ENCODE measurements at places on chromosomes 4 and X.

- DNase-seq: no peak
Measured at GRCh38 chrX:10108288-10108687, 48.5 kb upstream of the CLCN4 start.

DNA sequence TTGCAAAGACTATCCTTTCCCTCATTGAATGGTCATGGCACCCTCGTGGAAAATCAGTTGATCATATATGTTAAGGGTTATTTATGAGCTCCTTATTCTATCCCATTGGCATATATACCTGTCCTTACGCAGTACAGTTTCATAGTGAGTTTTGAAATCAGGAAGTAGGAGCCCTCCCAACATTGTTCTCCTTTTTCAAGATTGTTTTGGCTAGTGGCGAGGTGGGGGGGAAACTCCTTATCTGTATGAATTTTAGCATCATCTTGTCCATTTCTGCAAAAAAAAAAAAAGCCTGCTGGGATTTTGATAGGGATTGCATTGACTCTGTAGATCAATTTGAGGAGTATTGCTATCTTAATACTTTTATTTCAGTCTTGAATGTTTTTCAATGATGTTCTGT, 2.5 kb upstream of the USP9X start:
- DNase-seq: no peak

GRCh38 chr4:150363721-150364688, 217.9 kb upstream of the MAB21L2 start:
- no peak for DNase-seq

DNA sequence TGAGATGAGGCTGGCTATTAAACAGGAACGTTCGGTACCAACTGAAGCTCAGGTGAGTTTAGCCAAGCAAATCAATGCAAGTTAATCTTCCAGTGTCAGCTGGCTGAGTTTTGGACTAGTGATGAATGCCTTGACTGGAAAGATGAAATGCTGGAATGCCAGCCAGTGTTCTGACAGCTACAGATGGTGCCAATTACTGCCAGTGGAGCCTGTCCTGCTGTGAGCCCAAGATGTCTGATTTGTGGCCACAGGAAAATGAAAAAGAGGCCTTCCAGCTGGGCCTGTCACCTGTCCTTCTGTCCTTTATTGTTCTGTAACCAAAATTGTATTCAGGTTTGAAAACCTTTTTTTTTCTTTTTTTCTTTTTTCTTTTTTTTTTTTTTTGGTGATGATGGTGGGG, 223.1 kb downstream of the AFF2 start:
- DNase-seq: peak; percentile 62

DNA sequence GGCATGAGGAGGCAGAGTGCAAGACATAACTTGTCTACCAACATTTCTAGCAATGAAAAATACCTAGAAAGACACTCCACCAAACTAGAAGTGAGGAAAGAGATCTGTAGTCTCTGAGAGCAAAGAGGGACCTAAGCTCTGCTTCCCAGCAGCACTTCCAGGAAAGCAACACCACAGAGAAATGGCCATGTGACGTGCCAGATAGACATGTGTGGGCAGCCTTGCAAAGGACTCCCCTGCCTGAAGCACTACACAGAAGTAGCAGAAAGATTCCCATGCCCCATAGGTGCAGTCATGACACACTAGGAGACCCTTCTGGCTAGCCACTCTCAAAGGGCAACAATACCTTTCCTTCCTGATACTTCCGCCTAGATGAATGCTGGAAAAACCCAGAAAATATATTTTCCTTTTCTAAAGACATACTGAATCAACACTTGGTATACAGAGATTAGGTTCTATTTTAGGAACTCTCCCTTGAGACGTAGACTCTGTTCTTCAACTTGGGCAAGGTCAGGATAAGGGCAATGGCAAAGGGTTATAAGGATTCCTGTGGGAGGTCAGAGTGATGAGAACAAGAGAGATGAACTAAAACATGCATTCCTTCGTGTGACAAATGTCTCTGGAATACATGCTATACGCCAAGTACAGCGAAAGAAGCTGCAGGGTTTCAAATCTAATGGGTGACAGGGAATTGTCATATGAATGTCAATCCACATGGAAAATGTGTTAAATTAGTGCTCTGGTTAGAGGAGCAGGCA, 187.5 kb upstream of the ETNPPL start:
- no peak for DNase-seq

- no peak for DNase-seq
Measured at GRCh38 chr4:122733787-122734120, 1.2 kb downstream of the BBS12 start.

- no peak for DNase-seq
Measured at GRCh38 chrX:149531599-149531998, 9.2 kb upstream of the EOLA1 start.

- no peak for DNase-seq
Measured at GRCh38 chr4:88185906-88186305, 27.5 kb upstream of the ABCG2 start.

DNA sequence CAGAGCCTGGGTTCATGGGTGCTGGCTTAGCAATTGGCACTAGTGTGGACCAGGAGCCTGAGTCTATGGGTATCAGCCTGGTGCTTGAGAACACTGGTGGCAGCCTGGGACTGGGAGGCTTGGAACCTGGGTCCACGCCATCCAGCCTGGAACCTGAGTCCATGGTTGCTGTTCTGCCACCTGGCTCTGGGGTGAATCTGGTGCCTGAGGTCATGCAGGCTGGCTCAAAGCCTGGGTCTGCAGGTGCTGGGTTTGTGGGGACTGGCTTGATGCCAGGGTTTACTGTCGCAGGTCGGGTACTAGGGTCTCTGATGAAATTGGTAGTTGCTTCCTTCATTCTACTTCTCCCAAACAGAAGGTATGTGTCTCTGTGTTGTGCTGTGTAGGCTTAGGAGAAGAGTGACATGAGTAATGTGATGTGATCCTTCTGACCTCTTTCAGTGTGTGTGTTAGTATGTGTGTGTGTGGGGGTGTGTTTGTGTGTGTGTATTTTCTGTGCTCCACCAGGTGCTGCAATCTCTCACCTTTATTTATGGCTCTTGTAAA, 517.0 kb upstream of the EPHA5 start:
- DNase-seq: no peak

- no peak for DNase-seq
Measured at GRCh38 chr4:78693777-78694456, 82.2 kb upstream of the BMP2K start.

DNA sequence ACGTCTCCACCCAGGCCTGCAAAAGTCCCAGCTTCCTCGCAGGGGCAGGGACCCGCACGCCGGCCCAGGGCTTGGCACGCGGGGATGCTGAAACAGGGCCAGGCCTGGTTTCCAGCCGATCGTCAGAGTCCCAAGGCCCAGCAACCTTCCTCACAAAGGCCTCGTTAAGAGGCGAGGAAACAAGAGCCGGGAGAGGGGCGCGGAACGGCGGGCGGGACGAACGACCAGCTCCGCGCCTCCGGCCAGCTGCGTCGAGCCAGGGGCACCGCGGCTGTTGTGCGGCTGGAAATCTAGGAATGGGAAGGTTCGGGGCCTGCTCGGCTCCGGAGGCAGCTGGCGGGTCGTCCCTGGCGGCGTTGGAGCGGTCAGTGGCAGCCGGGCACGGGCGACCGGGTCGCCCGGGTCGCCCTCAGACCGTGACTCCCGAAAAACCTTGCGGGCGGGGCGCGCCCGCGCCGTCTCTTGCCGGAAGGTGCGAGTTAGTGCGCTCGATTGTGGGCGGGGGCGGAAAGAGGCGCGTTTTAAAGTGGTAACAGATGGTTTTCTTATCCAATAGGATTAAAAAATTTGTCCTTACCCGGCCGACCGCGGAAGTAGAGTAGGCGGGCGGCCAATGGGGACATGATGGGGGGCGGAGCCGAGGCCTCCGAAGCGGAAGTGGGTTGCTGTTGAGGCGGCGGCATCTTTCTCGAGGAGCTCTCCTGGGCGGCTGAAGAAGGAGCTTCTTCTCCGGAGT, at the start of gene RNF4:
RNF4 (plus strand) TSS at position 651 of the 736 bp plus-strand sequence. CDS start 21,388 bp downstream, outside the sequence.
- DNase-seq: peak; percentile 85

DNA sequence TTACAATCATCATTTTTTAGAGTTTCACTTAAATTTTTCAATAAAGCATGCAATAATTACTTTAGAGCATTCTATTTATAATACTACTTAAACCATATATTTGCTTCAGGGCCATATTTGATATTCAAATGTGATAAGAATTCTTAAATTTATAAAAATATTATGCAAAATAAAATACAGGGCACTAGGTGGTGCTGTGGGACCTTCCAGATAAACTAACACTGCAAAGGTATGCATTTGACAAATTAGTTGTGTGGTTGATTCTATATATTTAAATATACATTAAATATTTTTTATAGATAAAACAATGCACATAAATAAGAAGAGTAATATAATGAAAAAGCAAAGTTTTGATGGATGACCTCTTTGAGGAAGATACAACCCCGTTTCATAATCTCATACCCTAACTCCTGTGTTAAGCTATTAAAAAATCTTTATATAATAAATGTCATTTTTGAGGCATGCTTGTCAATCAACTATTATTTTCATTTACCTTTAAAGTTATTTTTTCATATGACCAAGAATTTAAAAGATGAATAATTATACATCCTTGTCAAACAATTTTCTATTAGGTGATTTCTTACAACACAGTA, 128.4 kb downstream of the REELD1 start:
- DNase-seq: no peak

DNA sequence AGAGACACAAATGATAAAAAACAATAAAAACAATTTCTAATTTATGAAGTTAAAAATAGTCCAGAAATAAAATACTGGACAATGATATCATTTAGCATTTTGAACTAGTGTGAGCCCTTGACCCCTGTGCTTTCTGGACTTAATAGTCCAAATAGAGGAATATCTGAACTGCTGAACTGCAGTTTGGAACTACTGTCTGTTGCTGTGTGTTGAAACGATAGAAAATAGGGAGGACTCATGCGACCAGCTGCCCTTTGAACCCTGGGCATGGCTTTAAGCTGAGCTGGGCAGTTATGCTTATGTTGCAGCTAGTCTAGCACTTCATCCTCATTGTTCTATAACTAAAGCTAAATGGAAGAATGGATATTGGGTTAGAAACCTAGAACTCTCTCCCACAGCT, 99.5 kb downstream of the FMR1NB start:
- no peak for DNase-seq

- no peak for DNase-seq
Measured at GRCh38 chr4:126445596-126445995, 1130.8 kb downstream of the FAT4 start.

GRCh38 chr4:184768296-184768695, 34.4 kb upstream of the CENPU start:
- DNase-seq: no peak

DNA sequence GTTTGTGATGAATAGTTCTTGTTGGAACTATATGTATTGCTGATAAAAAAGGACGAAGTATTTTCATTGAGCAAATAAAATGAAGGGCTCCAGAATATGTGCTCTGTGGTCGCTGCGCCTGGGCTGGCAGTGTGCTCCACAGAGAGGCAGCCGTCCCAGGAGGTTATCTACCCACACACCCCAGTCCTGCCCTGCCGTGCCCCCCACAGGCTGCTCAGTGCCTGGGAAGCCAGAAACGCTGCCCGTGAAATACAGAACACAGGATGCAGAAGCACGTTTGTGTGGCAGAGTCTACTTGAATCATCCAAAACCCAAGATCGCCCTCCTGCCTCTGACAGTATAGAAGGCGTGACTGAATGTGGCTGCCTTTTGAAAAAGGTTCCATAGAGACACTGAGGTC, 1.4 kb downstream of the CLDN22 start:
- DNase-seq: no peak
